ENCODE measurements at places on chromosomes 5 and 9.
A peak's percentile ranks its signal among the peaks of the same experiment; 100 is the strongest.

DNA sequence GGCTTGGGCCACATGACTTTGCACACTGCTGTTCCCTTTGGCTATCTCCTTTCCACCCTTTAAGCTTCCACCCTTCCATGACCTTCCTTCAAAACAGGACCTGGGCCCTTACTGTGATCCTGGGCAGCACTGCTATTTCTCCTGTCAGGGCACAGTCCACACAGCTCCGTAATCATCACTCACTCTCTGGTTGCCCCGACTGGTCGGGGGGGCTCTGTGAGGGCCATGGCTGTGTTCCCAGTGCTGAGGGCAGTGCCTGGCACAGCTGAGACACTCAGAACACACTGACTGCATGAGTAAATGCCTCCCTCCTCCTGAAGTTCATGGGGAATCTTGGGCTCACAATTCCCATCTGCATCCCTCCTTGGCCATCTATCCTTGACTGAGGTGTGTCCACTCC is 12.2 kb downstream of the TRAF1 start:
- no peak for DNase-seq

- no peak for DNase-seq
These were observed 1896.9 kb upstream of the CDH6 start for GRCh38 chr5:29296548-29296947.

DNA sequence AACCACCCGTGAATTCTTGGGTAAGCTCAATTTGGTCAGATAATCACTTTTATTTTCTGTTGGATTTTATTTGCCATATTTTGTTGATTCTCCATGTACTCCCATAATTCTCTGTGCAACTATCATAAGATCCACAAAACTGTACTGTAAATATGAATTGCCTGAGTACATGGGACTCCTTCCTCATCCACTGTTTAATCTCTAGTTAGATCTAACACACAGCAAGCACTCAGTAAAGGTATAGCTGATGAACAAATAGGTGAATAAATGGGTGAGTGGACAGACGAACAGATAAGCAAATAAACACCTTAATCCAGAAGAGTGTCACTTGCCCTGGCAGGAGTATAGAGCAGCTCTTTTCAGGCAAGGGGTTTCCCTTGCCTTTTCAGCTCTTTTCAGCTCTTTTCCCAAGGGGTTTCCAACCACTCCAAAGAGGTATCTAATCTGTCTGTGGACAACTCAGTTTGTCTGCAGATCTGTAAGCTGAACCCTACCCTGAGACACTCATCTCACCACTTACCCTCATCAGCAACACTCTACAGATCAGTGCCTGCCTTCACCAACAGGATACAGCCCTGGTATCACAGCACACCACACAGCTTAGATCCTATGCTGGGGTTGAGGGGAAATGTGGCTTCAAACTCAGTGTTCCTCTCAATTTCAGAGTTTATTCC is 51.2 kb downstream of the SIL1 start:
- no peak for DNase-seq

DNA sequence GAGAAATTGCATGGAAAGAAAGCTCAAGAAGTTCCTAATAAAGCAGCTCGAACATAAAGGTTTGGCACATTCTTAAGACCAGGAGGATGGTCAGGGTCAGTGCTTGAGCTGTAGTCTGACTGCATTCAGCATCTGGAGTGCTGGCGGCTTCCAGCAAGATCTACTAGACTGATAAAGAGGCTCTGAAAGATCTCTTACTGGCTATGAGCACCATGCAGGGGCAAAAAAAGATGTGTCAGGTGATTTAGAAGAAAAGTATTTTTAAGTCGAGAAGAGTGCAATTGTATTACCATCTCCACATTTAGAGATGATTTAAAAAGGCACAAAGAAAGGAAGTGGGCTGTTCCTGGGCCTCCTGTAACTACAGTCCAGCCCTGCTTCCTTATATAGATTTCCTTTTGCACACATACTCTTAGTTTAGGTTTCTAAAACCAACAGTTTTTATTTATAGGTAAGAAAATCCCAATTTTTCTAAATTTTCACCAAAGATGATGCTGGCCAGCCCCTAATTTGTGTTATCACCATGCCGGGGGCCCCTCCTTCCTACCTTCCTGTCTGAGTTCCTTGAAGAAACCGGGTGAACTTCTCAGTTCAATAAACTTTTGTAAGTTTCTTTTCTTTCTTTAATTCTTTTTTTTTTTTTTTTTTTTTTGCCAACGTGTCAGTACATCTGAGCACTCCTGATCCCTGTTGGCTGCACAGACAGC is 65.9 kb upstream of the PLPP1 start:
- DNase-seq: no peak

GRCh38 chr5:29811914-29812679 is 1381.4 kb upstream of the CDH6 start:
- no peak for DNase-seq

- DNase-seq: no peak
These were observed 5.9 kb downstream of the FBN2 start for GRCh38 chr5:128532127-128532526.

- no peak for DNase-seq
These were observed 8.2 kb upstream of the OR13D1 start for GRCh38 chr9:104686081-104686480.

DNA sequence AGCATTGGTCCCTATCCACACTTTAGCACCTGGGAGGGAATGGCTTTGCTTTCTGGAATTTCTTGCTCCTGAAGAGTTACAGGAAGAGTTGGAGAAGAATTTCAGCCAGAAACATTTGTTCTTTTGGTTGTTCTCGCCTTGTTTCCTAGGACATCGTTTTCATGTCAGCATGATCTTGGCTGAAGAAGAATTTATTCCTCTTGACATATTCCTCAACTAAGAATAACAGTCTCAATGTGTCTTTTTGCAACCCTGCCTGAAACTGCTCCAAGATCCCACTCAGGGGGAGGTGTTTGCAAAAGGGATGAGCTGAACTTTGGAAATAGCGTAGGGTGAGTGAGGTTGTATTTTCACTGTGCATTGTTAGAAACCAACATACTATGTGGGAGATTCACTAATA is 26.1 kb downstream of the MAMDC2 start:
- no peak for DNase-seq

DNA sequence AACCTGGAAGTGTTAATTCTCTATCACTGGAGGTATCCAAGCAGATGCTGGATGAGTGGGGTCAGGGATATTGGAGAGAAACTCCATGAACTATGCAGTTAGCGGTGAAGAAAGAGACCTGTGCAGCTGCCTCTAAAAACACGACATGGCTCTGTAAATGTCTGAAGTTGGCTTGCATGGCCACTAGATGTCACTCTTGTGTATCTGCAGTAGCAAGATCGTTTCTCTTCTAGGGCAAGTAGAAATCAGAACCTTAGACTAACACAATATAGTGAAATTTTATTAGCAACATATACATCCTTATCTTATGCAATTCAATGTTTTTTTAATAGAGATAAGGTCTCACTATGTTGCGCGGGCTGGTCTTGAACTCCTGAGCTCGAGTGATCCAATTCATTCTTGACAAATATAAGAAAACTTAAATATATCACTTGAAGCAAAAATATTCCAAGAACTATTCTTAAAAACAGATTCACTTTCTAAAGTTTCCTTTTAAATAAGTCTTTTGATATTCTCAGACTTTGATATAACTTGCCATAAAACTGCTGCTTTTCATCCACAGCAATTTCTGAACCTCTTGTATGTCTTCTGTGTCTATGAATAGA is 2.9 kb downstream of the OR2S2 start:
- DNase-seq: no peak

DNA sequence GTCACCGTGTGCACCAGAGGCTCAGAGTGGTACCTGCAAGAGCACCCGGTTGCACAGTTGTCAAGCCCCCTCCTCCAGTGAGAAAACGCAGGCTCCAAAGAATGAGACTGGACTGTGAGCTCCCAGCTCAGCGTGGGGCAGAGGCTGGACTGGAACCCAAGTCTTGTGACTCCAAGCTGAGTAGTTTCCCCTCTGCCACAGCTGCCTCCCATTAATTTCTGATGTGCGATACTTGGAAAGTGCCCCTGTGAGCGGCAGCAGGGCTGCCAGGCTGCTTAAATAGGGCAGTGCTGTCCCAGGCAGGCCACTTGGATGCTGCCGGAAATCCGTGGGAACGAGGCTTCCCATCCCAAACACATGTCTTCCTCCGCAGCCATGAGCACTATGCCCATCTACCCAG is 62.2 kb upstream of the ANGPTL2 start:
- no peak for DNase-seq

DNA sequence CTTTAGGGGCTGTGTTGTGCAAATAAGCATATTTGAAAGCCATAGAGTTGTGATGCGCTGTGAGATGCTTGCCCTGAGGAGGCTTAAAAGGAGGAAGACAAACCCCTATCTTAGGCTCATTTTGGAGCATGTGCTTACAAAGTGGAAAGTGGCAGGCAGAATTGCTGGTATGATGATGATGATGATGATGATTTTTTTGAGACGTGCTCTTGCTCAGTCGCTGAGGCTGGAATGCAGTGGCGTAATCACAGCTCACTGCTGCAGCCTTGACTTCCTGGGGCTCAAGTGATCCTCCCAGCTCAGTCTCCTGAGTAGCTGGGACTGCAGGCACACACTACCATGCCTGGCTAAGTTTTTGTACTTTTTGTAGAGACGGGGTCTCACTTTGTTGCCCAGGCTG is 1.7 kb downstream of the CNOT8 start:
- no peak for DNase-seq

DNA sequence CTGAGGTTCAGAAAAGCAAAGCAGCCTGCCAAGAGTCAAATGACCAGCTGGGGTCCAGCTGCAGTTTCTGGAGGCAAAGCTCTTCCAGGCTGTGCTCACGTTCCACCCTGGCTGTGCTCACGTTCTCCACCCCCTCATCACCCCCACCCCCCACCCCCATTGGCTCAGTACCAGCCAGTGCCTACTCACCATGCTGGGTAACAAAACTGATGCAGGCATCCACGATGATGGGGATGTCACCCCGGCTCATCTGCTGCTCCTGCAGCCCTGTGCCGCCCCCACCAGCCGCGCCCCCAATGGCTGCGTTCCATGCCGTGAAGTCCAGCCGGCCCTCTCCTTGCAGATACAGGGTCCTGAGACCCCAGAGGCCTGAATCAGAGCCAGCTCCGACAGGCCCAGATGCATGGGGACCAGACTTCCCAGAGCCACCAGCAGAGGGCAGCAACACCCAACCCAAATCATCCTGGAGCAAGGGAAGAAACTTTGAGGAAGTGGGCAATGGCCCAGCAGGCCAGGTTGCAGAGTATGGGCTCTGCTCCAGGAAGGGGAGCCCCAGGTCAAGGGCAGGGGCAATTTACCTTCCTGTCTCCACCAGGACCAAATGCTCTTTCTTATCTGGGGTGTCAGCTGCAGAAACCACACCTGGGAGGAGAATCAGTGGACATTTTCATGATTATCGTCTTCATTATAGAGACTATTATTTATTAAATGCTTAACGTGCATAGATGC is 13.7 kb upstream of the FCHSD1 start:
- DNase-seq: peak; percentile 22

DNA sequence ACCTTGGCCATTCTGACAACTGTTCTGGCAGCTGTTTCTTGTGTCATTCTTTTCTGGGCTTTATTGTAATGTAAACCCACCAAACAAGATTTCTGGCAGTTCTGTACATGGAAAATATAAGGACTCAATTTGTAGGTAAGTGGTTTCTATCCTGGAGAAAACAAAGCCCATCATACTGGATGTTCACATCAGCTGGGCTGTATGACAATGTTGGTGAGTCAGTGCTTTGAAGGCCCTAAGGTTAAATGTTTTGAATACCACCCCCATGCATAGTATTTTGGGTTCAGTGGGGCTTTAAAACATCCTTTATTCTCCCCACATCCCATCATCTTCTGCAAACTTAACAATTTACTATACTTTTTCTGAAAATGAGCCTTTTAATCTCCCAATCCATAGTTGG is 52.5 kb downstream of the SH3GL2 start:
- no peak for DNase-seq

- no peak for DNase-seq
These were observed 11.4 kb upstream of the CRHBP start for GRCh38 chr5:76941442-76941841.

GRCh38 chr9:11933926-11934325 is 759.3 kb upstream of the TYRP1 start:
- DNase-seq: no peak

DNA sequence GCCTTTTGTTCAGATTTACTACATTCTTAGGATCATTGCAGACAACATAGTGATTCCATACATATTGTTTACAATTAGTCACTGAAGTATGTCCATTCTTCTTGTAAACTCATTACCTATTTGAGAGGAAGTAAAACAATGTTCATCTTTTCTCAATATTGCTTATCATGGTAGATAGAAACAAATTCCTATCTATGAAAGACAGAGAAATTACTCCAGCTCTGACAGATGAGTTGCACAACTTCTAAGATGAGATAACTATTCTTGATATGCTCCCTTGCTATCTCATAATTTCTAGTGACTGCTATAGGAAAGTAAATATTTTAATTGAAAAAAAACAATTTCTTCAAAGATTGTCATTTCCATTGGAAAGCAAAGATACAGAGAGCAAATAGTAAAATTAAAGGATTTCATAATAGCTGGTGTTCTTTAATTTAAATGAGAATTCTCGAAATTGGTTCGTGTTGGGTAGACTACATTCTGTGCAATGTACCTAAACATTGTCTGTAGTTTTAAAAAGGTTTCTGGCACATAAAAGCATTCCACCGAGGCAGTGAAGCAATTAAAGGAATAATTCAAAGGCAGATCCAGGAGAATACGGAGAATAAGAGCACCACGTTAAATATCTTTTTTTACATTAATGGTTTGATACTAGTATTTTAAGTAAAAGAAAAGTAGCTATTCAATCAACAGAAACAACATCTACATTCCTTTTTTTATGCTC is 1029.1 kb upstream of the ACO1 start:
- DNase-seq: no peak

- no peak for DNase-seq
These were observed 10.6 kb upstream of the DPYSL3 start for GRCh38 chr5:147520450-147520849.

- no peak for DNase-seq
These were observed 1.1 kb downstream of the HSPA9 start for GRCh38 chr5:138573949-138574670.

DNA sequence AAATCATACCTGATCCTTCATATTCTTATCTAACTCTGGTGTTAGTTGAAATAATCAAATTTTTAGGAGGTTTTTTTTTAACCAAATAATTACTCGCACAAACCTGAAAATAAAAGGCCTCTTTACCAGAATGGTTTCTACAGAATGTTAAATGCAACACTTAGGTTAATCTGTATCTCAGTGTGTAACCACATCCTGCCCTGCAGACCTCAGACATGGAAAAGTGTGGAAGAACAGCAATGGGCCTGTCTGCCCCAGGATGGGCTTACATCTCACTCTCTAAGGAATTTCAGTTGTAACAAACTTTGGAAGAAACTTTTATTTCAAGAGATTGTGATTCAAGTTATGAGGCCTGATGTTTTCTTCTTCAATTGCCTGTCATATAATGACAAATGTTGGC is 32.5 kb upstream of the MIER3 start:
- no peak for DNase-seq
